Erythroblast (primary cell): ENCODE measurements at places on chromosomes 12 and 14.

DNA sequence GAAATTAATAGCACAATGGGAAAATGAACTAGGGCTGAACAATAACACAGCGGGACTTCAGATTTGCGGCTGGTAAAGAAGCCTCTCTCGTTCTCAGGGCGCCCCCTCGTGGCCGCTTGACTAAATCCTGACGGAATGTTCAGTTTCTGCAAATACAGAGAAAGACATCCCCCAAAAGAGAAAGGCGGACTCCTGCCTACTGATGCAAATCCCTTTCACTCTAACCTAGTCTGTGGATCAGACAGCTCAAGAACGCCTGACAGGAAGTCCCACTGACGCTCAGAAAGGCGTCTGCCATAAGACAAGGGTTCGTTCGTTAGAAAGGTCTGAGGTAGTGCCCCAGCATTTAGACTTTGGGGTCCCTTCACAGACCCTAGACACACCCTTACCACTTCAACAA, 2.5 kb downstream of the NUAK1 start:
- peak; percentile 76 for DNase-seq

DNA sequence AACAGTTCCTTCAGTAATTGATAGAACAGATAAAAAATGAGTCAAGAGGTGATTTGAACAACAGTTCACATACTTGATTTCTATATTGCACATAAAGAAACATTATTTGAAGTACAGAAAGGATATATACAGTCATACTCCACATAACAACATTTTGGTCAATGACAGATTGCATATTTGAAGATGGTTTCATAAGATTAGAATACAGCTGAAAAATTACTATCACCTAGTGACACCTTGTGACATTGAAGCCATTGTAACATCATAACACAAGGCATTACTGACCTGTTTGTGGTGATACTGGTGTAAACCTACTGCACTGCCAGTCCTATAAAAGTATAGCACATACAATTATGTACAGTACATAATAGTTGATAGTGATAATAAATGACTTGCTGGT, 43.1 kb upstream of the ABCC9 start:
- peak; percentile 2 for DNase-seq

- no peak for DNase-seq
Measured at GRCh38 chr12:28489246-28489645, 299.0 kb downstream of the CCDC91 start.

DNA sequence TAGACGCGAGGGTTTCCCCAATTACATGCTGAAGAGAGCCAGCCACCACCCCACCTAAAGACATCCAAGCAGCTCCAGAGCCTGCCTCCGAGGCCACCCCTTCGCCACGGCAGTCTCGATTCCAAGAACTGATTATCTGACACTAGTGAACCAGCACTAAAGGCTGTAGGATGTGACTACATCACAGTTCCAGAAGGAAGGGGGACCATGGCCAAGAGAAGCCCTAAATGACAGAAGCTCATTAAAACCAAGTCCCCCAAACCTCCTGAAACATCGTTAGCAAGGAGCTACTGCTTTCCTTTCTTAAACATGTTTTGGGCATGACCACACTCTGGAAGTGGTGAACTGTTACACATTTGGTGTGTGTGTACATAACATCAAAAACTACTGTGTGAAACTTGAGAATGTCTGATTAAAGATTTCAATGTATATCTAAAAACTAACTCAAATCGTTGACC, 88.2 kb downstream of the DUSP16 start:
- DNase-seq: no peak

- peak; percentile 63 for DNase-seq
Measured at GRCh38 chr14:74620497-74620921, 8.5 kb upstream of the LTBP2 start.
